ENCODE measurements at places on chromosomes 7 and 10.
A peak's percentile ranks its signal among the peaks of the same experiment; 100 is the strongest.

DNA sequence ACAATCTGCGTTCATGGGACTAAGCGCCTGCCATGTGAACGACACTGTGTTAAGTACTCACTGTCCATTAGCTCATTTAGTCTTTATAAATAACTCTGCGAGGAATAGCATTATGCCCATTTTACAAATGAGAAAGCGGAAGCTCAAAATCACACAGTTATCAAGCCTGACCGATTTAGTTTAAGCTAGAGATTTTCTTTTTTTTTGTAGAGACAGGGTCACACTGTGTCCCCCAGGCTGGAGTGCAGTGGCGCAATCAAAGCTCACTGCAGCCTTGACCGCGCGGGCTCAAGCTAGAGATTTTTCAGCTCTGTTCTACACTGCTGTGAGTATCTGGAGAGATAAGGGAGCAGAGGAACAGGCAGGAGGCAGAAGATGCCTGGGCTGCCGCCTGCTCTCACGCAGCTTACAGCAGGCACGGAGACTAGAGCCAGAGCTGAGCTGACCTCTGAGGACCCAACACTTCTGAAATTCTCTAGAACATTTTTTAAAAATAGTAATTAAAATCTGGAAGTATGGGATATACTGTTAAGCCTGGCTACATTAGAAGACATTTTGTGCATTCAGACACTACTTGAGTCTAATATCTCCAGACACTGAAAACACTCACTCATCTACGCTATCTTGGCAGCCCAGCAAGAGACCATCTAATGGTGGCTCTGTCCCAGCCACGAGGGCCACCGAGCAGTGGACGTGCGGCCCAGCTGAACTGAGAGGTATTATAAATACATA lies 38.7 kb downstream of the GNA12 start:
- peak; percentile 47 for DNase-seq

GRCh38 chr10:122849090-122849489 lies 3.4 kb upstream of the CUZD1 start:
- DNase-seq = no peak

DNA sequence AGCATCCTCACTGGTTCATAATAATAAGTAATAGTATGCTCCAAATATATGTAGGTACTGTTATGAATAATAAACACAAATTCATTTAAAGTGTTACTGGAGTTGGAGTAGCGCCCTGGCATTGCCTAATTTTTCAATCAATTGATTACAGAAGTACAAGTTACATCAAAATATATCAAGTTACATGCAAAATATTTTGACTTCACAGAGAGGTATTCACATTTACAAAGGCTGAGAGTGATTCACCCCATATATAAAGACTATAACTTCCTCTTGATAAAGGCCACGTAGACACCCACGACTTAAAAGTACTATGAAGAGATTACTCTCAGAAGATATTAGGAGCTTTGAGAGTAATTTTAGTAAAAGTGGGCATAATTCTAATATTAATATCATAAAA lies 13.6 kb upstream of the COL17A1 start:
- DNase-seq = no peak

- DNase-seq = no peak
Measured at GRCh38 chr10:49080965-49081364, 34.4 kb downstream of the VSTM4 start.

- DNase-seq = no peak
Measured at GRCh38 chr10:1050554-1050953, 1.6 kb upstream of the IDI1 start.

DNA sequence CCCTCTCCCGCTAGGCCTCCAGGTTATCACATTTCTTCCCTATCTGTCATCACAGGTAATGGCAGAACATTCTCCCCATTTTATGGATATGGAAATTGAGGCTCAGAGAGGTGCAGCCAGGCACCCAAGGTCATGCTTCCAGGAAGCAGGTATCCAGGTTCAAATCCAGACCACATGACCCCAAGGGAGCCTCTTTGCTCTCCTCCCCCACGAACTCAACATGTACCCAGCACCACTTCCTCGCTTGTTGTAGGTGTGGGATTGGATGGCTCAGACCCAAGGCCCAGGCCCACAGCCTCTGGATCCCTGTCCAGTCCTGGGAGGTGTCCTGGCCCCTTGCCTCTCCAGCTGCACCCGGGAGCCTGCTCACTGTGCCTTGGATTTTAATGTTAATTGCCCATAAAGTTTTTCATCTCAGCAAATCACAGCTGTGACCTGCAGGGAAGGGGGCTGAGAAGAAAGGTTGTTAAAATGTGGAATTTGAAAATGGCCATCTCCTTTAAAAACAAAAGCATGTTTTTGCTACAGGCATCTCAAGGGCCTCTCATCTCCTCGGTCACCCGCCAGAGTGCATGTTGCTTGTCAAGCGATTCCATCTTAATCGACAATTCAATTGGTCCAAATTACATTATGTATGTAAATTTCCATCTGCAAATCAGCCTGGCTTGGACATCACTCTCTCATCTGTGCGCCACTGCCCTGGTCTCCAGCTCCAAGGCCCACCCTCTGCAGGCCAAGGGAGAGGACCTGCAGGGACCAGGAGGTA lies 205.4 kb upstream of the ZMIZ1 start:
- no peak for DNase-seq

DNA sequence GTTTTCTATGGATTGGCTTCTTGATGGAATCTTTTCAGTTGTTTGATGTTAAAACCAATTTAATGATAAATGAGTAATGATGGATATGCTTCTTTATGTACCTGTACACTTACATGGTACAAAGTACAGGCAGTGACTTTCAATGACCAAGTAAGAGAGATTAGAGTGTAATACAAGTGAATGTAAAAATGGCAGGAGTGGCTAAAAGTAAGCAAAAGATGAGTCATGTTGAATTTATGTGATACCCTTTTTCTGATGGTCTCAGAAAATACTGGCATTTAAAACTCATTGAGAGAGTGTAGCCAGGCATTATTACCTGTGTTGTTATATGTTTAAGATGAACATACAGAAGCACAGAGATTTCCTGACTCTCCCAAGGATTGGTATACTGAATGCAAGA lies 97.1 kb downstream of the GPR85 start:
- DNase-seq = no peak

DNA sequence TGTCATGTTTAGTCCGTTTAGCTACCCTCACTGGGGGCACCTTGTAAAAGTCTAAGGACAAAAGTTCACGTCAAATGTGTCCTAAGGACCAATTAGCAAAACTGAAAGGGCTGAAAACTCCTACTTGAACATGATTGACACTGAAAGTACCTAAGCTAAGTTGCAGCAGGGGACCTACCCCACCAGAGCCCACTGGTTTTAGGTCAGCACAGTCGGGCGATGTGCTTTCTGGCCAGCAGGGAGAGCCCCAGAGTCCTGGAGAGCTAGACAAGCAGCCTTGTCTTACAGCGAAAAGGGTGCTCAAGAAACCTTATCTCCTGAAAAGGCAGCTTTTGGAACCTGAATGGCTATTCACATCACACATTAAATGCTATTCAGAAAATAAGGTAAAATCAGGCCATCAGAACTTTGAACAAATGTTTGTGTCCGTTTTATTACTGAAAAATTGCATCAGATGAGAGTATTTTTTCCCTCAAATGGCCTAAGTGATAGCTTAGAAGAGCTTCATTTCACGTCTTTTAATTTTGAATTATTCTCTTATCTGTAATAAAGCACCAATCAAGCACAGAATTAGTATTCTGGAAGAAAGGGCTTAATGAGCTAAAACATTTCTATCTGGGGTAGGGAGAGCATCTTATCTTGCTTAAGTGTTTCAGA lies 52.2 kb upstream of the MKI67 start:
- no peak for DNase-seq

DNA sequence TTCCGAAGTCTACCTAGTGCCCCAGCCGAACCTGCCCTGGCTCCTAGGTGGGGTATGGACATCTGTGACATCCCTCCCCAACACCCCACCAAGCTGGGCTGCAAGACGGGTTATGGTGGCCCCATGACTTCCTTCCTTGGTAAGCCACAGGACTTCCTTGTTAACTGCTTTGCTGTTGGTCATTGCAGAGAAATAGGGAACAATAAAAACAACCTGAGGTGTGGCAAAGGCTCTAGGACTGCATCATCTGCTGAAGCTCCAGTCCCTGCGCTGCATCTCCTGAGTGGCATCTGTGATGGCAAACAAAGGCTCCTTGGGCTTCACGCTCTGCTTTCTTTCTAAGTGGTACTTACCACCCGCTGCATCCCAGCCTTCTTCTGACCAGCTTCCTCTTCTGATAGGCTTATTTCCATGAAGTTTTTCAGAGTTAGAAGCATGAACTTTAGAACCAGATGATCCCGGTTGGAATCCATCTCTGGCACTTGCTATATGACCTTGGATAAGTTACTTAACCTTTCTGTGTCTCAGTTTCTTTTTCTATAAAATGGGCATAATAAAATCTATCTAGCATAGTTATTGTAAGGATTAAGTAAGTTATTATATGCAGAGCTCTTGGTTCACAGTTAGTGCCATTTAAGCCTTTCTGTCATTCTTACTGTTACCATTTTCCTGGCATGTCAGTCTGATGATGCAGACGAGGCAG lies 216.8 kb downstream of the RPS24 start:
- DNase-seq = no peak
